Osteocyte (in vitro differentiated cells): ENCODE measurements at places on chromosomes 16 and 17. TPM values are rescaled to one million over a fixed set of nuclear protein-coding genes. Genes with fewer than 3 reads are reported as not detected.

WFIKKN1 gene
- total RNA-seq, result 0.47 and 0.56 TPM in 2 replicates

CASKIN1 gene
- 2.4 and 3.7 TPM in 2 replicates for total RNA-seq

KRT33B gene
- total RNA-seq, result not detected in 2 replicates

KRTAP9-4 gene
- total RNA-seq, result not detected in 2 replicates

DNA sequence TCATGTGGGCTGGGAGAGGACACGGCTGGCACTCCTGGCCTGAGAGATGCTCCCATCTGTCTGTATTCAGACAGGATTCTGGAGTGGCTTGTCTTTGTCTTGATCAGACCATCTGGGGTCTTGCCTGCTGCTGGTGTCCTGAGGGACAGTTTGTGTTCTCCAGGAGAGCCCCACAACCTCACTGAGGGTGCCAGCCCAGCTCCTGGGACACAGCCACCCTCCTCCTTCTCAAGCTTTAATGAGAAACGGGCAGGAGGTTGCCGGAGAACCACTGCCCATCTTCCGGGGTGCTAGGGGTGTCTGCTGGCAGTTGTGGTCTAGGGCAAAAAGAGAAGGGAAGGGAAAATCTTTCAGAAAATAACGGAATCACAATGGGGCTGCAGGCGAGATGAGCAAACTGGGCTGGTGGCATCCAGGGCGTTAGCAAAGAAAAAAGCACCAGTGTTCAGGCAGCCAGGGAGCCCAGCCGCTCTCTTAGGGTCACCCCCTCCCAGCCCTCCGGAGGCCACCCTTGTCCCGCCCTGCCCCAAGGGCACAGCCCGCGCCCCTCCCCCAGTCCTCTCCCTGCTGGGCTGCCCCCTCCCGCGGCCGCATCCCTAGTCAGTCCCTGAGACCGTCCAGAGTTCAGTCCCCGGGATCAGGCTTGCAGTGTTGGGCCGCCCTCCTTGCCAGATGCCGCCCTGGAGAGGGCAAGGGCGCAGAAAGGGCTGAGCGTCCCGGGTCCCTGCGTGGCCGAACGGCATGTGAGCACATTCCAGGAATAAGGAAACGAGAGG, 824.7 kb downstream of the KCNJ18 start:
- H3K27me3 ChIP-seq, result no peaks in the 10 kb centered on the region
- no peak overlapping the region for H3K27ac ChIP-seq
- no peaks in the 10 kb centered on the region for H3K4me1 ChIP-seq
- DNase-seq, result peak; percentile 83
- H3K36me3 ChIP-seq, result no peaks in the 10 kb centered on the region

DNA sequence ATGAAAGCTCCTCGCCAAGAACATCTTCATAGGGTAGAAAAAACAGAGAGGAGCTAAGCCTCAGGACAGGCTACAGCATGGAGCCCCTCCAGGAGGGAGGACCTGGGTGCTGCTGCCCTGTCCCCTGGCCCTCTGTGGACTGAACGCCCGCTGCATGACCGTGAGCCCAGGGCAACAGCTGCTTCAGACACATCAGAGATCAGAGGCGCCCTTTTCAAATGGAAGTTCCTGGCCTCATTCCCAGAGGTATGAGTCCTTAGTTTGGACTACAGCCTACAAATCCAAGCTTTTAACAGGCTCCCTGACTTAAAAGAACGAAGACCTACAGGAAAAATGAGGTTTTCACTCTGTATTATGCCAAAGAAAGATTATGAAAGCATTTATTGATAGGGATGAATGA, 48.5 kb downstream of the ZNF18 start:
- H3K4me3 ChIP-seq, result no peak overlapping the region
- no peak for DNase-seq
- no peaks in the 10 kb centered on the region for H3K27me3 ChIP-seq
- H3K4me1 ChIP-seq, result no peaks in the 10 kb centered on the region
- no peak overlapping the region for H3K27ac ChIP-seq

DNA sequence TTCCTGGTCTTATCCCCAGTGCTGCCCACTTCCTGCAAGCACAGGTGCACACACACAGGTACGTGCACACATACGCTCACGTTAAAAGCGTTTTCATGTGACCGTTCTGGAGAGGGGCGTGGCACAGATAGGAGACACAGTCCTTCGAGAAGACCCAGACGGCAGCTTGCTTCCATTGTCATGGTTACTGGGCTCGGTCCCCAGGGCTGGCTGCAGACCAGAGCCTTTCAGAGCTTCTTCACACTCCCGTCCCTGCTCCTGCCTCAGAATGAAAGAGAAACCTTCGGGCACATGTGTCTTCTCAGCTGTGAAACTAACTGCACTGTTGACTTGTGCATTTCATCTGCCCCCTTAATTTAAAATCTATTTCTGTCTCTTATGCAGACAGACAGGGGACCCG, 154.2 kb downstream of the PITPNC1 start:
- H3K27me3 ChIP-seq, result no peaks in the 10 kb centered on the region
- H3K4me3 ChIP-seq, result no peak overlapping the region
- no peak for DNase-seq
- H3K36me3 ChIP-seq, result peaks cover 5% of the 10 kb centered on the region
- H3K27ac ChIP-seq, result no peak overlapping the region

DNA sequence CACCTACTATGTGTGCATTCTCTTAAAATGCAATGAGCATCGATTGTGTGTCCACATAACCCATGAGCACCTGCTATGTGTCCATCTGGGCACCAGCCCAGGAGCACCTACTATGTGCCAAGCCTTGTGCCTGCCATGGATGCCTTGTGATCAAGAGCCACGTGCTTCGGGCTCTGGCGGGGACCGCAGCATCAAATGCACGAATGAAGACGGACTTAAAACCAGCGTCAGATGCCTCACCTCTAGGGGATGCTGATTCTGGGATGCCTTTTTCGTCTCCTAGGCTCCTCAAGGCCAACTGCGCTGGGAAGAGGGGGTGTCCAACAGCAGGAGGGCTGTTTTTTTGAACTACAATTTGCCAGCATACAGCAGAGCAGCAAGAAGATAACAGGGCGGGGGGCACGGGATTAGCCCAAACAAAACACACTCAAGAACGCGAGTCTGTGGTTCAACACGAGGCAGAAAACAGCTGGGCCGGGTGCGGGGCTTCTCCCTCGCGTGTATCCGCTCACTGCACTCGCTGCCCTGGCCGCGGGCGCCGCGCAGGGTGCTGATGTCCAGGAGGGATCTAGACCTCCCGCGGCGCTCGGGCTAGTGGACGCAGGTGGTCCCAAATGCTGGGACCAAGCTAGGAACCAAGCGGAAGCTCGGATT, 1.2 kb upstream of the GLIS2 start:
- peaks cover 48% of the 10 kb centered on the region for H3K4me1 ChIP-seq
- no peaks in the 10 kb centered on the region for H3K36me3 ChIP-seq

GRCh38 chr16:86990451-86990850, 326.7 kb downstream of the C16orf95 start:
- H3K27me3 ChIP-seq, result no peaks in the 10 kb centered on the region
- no peak overlapping the region for H3K27ac ChIP-seq
- peaks cover 16% of the 10 kb centered on the region for H3K4me1 ChIP-seq
- no peaks in the 10 kb centered on the region for H3K36me3 ChIP-seq
- no peak for DNase-seq

DNA sequence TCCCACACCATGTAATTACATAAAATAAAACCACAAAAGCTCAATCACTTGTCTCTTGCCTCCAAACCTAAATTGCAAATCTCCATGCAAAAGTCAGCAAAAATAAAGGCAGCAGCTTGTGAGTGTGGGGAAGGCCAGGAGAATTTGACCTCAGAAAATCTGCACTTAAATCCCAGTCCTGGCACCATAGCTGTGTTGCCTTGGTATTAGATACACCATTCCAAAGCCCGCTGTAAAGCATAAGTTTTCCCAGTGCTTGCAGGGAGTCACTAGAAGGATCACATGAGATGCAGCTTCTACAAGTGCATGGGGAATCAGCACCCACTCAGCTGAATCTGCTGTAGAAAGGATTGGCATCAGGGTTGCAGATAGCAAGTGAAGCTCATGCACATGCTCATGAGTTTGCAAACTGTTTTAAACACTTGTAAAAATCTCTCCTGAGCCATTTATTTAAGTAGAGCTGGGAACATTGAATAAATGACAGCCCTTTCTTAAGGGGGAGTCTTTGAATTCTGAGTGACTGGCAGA, 495.0 kb upstream of the HSBP1 start:
- no peak overlapping the region for H3K4me3 ChIP-seq
- DNase-seq, result no peak
- H3K27me3 ChIP-seq, result no peaks in the 10 kb centered on the region
- H3K4me1 ChIP-seq, result peaks cover 13% of the 10 kb centered on the region
- no peaks in the 10 kb centered on the region for H3K36me3 ChIP-seq

- H3K4me3 ChIP-seq, result no peak overlapping the region
- H3K27ac ChIP-seq, result no peak overlapping the region
- no peak for DNase-seq
- H3K4me1 ChIP-seq, result no peaks in the 10 kb centered on the region
- no peaks in the 10 kb centered on the region for H3K36me3 ChIP-seq
- no peaks in the 10 kb centered on the region for H3K27me3 ChIP-seq
These were observed 130.9 kb upstream of the CACNG3 start for GRCh38 chr16:24125214-24125613.

DNA sequence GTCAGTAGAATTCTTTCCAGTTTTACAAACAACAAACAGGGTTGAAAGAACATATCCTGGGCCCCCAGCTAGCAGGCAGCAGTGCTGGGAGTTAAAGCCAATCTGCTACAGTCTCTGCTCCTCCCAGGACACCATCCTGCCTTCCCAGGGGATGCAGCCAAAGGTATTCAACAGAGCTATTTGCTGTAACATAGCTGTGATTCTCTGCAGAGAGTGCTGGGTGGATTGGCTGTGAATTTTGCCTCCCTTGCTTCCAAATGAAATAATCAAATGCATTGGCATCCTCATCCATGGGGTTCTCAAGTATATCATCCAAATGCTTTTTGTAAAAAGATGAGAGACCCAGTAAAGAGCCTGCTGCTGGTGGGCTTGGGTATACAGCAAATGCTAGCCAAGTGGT, 124.3 kb downstream of the NPIPB5 start:
- H3K36me3 ChIP-seq, result no peaks in the 10 kb centered on the region
- H3K27ac ChIP-seq, result no peak overlapping the region
- H3K4me1 ChIP-seq, result no peaks in the 10 kb centered on the region
- peaks cover 15% of the 10 kb centered on the region for H3K27me3 ChIP-seq
- DNase-seq, result peak; percentile 80
- no peak overlapping the region for H3K4me3 ChIP-seq

- H3K36me3 ChIP-seq, result no peaks in the 10 kb centered on the region
- H3K27ac ChIP-seq, result no peak overlapping the region
- H3K4me1 ChIP-seq, result no peaks in the 10 kb centered on the region
These were observed 30.8 kb downstream of the VWA3A start for GRCh38 chr16:22123146-22123545.

- no peak overlapping the region for H3K27ac ChIP-seq
- no peaks in the 10 kb centered on the region for H3K4me1 ChIP-seq
- no peak for DNase-seq
- no peaks in the 10 kb centered on the region for H3K27me3 ChIP-seq
- no peaks in the 10 kb centered on the region for H3K36me3 ChIP-seq
These were observed 1.9 kb downstream of the PDILT start for GRCh38 chr16:20402651-20403050.

- peak overlapping the region; percentile 86 for H3K4me3 ChIP-seq
- H3K4me1 ChIP-seq, result peaks cover 18% of the 10 kb centered on the region
- no peaks in the 10 kb centered on the region for H3K27me3 ChIP-seq
- no peak for DNase-seq
- peak overlapping the region; percentile 85 for H3K27ac ChIP-seq
These were observed 425 bp downstream of the SGSH start for GRCh38 chr17:80219763-80220053.

GRCh38 chr17:73474370-73474988, 162.7 kb upstream of the CDC42EP4 start:
- H3K4me3 ChIP-seq, result no peak overlapping the region
- no peak overlapping the region for H3K27ac ChIP-seq
- no peaks in the 10 kb centered on the region for H3K27me3 ChIP-seq
- no peak for DNase-seq
- no peaks in the 10 kb centered on the region for H3K36me3 ChIP-seq
- H3K4me1 ChIP-seq, result peaks cover 12% of the 10 kb centered on the region

GRCh38 chr16:50509521-50510341, 38.5 kb upstream of the NKD1 start:
- H3K4me3 ChIP-seq, result no peak overlapping the region
- peaks cover 20% of the 10 kb centered on the region for H3K27me3 ChIP-seq
- peaks cover 4% of the 10 kb centered on the region for H3K4me1 ChIP-seq
- peak; percentile 82 for DNase-seq
- H3K36me3 ChIP-seq, result no peaks in the 10 kb centered on the region
- no peak overlapping the region for H3K27ac ChIP-seq

DNA sequence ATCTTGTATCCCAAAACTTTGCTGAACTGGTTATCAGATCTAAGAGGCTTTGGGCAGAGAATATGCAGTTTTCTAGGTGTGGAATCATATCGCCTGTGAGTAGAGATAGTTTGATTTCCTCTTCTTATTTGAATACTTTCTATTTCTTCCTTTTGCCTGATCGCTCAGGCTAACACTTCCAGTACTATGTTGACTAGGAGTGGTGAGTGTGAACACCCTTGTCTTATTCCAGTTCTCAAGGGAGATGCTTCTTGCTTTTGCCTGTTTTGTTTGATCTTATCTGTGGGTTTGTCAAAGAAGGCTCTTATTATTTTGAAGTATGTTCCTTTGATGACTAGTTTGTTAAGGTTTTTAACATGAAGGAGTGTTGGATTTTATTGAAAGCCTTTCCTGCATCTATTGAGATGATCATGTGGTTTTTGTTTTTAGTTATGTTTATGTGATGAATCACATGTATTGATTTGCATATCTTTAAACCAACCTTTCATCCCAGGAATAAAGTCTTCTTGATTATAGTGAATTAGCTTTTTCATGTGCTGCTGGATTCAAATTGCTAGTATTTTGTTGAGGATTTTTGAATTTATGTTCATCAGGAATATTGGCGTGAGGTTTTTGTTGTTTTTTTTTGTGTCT, 17.0 kb upstream of the CCL13 start:
- no peaks in the 10 kb centered on the region for H3K36me3 ChIP-seq
- DNase-seq, result no peak
- H3K27ac ChIP-seq, result no peak overlapping the region
- H3K4me3 ChIP-seq, result no peak overlapping the region
- no peaks in the 10 kb centered on the region for H3K4me1 ChIP-seq

- no peak within 1 kb of the TSS for H3K4me3 ChIP-seq
- DNase-seq, result no peak
- H3K27me3 ChIP-seq, result no peaks in the 10 kb centered on the region
These were observed at the start of gene CDRT4 for GRCh38 chr17:15467592-15467991. Gene CDRT4, minus strand, starts transcription at chr17:15467621. Its CDS starts 27,383 bp downstream, at chr17:15440238.

- peaks cover 27% of the 10 kb centered on the region for H3K4me1 ChIP-seq
- H3K27ac ChIP-seq, result peak overlapping the region; percentile 34
- peak overlapping the region; percentile 66 for H3K4me3 ChIP-seq
These were observed 3.4 kb upstream of the ZNF423 start for GRCh38 chr16:49859125-49859811.

- H3K4me3 ChIP-seq, result no peak overlapping the region
- no peaks in the 10 kb centered on the region for H3K36me3 ChIP-seq
- H3K27me3 ChIP-seq, result no peaks in the 10 kb centered on the region
- no peak for DNase-seq
- H3K4me1 ChIP-seq, result peaks cover 28% of the 10 kb centered on the region
These were observed 20.6 kb downstream of the RTN4RL1 start for GRCh38 chr17:2004435-2004952.

DNA sequence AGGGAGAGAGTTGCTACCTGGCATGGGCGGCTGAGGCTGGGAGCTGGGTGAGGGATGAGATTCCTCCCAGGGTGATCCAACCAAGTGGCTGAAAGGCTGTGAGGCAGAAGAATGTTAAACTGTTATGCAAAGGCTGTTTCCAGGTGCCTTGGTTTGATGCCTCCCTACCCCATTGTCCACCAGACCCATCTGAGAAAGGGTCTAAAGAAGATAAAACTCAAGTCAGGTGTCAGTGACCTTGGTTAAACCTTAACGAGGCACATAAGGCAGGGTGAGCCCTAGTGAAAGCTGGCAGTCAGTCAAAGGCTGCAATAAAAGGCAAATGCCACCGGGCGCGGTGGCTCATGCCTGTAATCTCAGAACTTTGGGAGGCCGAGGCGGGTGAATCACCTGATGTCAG, 23.8 kb downstream of the LDHD start:
- H3K27me3 ChIP-seq, result no peaks in the 10 kb centered on the region
- no peak overlapping the region for H3K27ac ChIP-seq
- H3K36me3 ChIP-seq, result peaks cover 3% of the 10 kb centered on the region
- DNase-seq, result no peak
- no peak overlapping the region for H3K4me3 ChIP-seq
- H3K4me1 ChIP-seq, result peaks cover 20% of the 10 kb centered on the region
